ENCODE measurements at places on chromosomes 1 and 21.

DNA sequence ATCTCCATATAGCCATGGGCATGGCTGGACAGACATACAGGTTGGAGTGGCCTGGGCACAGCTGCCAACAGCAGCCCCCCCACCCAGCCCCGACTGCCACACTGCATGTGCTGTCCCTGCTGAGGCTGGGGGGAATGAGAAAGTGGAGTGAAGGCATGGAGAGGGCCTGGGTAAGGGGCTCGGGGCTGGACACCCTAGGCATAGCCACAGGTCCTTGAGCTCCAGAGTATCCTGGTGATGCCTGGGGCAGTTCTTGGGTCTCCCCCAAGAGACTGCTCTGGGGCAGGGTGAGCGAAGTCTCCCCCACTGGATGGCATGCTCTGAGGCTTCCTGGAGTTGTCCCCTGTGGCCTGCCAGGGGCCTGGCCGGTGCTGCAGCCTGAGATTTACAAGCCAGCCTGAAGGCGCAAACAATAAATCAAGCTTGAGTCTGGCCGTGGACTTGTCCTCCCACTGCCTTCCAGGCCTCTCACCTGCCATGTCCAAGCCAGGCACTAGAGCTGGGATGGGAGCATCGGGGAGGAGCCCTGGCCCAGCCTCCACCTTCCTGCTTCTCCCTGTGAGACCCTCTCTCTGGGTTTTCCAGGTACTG is 53.6 kb downstream of the FOXO6 start:
- DNase-seq = no peak

DNA sequence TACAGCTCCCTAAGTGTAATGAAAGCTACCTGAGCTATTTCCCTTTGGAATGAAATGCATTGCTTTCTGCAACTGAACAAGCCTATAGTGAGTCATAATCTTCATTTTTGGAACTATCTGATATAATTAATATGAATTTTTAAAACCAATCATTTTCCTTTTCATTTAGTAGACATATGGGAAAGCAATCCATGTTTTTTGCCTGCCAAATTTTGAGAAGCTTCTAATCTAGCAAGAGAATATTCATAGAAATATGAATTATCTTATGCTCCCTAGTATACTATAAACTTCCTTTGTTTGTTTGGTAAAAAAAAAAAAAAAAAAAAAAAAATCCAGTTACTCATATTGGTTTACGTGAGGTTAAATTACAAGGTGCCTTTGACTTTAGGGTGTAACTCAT is 68.3 kb downstream of the PLPPR4 start:
- no peak for DNase-seq

GRCh38 chr1:1089731-1090423 is 15.8 kb upstream of the RNF223 start:
- no peak for DNase-seq

DNA sequence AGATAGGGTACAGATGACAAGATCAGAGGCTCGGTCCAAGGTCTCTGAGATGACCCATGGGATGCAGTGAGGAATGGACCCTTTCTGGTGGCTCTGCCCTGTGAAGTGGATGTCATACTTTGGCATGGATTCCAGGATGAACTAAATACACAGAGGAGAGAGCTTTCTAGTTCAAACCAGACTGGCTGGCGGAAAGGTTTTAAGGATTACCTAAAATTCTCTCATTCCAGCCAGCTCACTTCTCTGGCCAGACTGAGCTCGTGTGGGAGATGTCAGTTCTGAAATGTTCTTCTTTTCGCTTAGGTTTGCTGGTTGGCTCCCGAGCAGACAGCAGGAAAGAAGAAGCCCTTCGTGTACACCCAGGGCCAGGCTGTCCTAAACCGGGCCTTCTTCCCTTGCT is 6.2 kb downstream of the RNPEP start:
- DNase-seq = no peak

DNA sequence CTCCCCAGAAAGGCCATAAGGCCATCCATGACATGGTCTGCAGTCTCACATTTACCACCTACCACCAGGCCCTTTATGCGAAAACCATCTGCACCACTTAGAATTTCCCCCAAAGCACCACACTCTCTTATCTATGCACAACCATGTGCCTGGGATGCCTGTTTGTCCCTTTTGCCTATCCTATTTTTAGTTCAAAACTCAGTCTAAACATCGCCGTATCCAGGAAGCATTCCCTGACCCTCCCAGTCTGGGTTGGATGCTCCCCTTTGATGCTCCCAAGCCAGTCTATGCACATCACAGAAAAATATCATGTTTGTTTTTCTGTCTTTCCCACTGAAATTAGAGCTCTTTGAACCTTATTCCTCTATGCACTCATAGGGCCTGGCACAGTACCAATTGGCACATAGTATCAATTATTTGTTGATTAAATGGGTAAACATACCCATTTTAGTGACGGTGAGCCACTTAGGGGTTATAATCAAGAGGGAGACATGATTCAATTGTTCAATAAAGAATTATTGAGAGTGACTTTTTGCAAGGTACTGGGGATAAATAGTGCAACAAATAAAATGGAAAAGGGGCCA is 6.7 kb downstream of the MPL start:
- no peak for DNase-seq

- DNase-seq = no peak
These were observed 6.3 kb upstream of the CTTNBP2NL start for GRCh38 chr1:112389689-112390088.

GRCh38 chr1:245363461-245364200 is 208.8 kb downstream of the KIF26B start:
- DNase-seq = no peak

DNA sequence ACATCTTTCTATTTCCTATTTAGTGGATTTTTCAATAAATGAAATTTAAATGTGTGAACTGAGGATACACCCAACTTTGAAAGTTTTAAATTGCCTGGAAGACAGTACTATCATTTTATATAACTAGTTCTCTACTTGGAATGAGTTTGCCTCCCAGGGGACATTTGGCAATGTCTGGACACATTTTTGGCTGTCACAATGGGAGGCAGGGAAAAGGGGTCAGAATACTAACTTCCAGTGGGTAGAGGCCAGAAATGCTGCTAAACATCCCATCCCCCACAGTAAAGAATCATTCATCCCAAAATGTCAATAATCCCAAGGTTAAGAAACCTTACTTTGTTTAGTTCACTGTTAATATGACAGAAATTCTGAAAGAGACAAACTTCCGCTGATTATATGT is 13.2 kb upstream of the NRAS start:
- no peak for DNase-seq

- DNase-seq = no peak
These were observed 2.6 kb downstream of the C1orf116 start for GRCh38 chr1:207029701-207030521.

- no peak for DNase-seq
These were observed 2.7 kb upstream of the RAD54L start for GRCh38 chr1:46244656-46245371.

DNA sequence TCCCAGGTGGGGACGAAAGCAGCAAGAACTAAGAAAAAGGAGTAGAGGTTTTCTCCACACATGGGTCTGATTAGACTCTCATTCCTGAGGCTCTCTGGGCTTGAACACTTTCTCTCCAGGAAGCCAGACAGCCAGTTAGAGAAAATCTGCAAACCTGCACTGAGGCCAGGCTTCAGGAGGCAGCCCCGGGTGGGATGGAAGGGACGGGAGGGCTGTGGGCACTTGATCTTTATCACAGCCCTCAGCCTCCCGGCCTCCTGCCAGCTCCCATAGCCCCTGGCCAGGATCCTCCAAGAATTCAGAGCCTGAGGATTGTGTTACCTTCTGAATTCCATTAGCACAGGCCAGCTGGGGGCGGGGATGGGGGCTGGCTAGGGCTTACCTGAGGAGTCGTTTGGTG is 40.1 kb downstream of the SERTAD4 start:
- DNase-seq = no peak

GRCh38 chr1:63612564-63612963 is 19.4 kb downstream of the PGM1 start:
- DNase-seq = no peak

DNA sequence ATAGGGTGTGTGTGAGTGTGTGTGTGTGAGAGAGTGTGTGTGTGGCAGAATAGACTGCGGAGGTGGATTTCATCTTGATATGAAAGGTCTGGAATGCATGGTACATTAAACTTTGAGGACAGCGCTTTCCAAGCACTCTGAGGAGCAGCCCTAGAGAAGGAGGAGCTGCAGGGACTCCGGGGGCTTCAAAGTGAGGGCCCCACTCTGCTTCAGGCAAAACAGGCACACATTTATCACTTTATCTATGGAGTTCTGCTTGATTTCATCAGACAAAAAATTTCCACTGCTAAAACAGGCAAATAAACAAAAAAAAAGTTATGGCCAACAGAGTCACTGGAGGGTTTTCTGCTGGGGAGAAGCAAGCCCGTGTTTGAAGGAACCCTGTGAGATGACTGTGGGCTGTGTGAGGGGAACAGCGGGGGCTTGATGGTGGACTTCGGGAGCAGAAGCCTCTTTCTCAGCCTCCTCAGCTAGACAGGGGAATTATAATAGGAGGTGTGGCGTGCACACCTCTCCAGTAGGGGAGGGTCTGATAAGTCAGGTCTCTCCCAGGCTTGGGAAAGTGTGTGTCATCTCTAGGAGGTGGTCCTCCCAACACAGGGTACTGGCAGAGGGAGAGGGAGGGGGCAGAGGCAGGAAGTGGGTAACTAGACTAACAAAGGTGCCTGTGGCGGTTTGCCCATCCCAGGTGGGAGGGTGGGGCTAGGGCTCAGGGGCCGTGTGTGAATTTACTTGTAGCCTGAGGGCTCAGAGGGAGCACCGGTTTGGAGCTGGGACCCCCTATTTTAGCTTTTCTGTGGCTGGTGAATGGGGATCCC is 18.3 kb upstream of the HDAC1 start:
- DNase-seq = peak; percentile 80

GRCh38 chr1:223810586-223810985 is 35.2 kb downstream of the TP53BP2 start:
- DNase-seq = no peak

- DNase-seq = no peak
These were observed 1.7 kb downstream of the KCNJ10 start for GRCh38 chr1:160068225-160068624.

- no peak for DNase-seq
These were observed 160.7 kb downstream of the LEPR start for GRCh38 chr1:65581119-65581518.

- no peak for DNase-seq
These were observed 212.9 kb downstream of the HIVEP3 start for GRCh38 chr1:41705798-41706197.

- DNase-seq = no peak
These were observed 28.9 kb upstream of the GPR137B start for GRCh38 chr1:236113324-236114032.

GRCh38 chr1:45272913-45273371 is 53.8 kb upstream of the HPDL start:
- no peak for DNase-seq

- no peak for DNase-seq
These were observed 58.1 kb downstream of the NME7 start for GRCh38 chr1:169309178-169310166.

DNA sequence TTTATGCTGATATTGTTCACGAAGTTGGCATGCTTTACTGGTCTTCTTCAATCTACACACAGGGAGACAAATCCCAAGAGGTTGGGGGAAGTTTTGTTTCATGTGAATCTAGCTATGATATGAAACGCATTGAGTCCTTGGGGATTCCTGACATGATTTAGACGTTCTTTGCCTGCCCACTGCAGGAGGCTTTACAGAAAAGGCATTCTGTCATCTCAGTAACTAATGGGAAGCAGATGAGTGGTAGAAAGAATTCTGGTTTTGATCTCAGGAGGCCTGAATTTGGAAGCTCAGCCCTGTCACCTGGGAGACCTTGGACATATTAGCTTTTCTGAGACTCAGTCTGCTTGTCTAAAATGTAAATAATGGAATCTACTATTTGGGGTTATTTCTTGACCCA is 383.0 kb upstream of the NFIA start:
- DNase-seq = no peak

GRCh38 chr1:62590255-62590969 is 6.9 kb upstream of the ANGPTL3 start:
- no peak for DNase-seq

DNA sequence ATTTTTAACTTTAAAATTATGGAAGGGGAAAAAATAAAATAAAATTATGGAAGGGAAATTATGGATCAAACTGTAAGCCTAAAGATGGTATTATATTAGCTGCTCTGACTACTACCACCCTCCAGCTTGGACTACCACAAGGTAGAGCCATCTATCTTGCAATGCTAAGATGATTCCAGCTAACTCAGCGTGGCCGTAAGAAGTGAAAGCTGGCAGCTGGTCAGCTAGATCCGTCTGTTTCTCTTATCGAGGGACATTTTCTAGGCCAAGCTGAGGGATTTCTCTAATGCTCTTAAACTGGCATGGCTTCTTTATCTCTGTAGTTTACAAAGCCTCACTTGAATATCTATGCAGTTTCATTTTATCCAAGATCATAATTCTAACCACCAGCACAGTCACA is 31.5 kb downstream of the LYST start:
- DNase-seq = no peak

DNA sequence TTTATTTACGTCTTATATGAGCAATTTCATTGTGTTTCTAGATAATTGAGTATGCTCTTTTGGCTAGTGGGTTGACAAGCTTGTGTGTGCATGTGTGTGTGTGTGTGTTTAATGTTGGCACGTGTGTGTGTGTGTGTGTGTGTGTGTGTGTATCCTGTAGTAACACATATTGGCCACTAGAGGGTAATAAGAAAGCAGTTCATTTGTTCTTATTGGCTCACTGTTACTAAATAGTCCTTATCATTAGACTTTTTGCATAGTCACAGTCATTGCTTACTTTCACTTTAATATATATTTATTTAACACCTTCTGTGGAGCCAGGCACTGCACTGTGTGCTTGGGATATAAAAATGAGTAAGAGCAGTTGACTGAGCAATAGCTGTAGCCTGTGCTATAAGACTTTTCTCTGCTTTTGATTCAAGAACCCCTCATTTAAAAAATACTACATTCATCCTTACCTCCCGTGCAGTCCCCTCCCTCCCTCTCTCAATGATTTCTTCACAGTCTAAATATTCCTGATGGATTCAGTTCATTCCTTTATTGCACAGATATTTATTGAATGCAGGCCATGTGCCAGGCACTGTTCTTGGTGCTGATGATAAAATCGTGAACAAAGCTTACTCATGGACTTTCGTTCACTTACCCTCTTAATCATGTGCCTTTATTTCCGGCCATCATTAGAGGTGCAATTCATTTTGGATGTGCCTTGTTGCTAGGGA is 96.7 kb downstream of the DYRK1A start:
- DNase-seq = no peak

DNA sequence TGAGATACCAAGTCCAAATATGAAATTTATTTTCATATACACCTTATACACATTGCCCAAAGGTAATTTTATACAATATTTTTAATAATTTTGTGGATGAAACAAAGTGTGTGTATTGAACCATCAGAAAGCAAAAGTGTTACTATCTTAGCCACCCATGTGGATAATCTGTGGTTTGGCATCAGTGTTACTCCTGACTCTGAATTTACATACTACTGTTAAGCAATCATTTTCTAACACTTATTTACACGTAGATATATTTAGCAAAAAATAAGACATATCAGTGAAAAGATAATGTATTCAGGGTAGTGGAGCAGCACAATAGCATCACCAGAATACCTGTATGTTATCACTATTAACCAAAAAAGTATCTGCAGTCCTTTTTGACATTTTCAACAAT is 23.8 kb downstream of the DENND2D start:
- DNase-seq = no peak
